ENCODE measurements at places on chromosomes 11 and 22.

- DNase-seq: no peak
These were observed 42.5 kb downstream of the SFI1 start for GRCh38 chr22:31538815-31539214.

DNA sequence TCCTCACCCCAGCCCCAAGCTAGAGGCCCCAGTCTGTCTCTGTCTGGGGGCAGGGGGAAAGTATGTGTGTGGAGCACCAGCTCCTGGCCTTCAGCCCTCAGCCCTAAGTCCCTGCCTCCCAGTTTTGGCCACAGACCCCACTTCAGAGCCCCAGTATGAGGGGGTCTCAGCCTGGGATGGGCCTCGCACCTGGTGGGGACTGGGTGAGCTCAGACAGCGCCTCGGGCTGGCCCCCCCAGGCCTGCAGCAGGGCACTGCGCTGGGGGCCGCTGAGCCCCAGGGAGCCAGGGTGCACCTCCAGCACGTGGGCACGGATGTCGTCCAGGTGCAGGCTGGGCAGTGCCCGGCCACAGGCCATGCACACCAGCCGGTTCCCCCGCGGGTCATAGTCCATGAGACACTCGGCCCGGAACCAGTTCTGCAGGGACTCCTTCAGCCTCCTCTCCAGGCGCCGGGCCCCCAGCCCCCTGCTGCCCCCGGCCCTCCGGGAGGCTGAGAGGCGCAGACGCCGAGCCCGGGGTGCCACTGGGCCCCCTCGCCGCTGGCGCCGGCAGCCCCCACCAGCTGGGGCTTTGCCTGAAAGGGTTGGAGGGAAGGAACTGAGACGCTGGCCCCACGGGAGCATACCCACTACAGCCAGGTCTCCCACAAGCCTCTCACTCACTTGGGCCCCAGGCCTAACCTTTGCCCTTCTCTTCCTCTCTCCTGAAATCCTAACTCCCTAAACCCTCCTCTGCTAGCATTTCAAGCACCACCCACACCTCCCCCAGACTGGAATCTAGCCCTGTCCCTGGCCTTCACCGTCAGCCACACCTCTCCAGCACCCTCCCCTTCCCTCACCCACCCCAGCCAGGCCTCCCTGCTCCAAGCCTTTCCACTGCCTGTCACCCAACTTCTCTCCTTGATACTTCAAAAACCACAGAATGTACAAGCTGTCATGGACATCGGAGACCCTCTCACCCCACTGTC is 3.6 kb downstream of the ZFTA start:
- DNase-seq: no peak

DNA sequence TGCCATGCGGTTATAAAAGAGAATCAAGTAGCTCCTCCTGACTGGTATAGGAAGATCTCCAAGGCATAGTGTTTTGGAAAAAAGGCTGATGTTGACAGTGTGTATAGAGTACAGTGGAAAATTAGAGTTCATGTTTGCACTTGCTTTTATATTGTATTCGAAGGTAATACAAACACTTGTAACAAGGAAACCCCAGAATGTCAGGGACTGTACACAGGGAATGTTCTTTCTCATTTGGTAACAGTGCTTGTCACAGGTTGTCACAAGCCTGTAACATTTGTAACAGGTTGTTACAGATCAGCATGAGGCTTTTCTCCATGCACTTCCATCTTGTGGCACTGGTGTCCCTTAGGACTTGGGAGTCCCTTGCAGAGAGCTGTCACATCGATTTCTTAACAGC is 64.0 kb downstream of the GRK3 start:
- DNase-seq: no peak

DNA sequence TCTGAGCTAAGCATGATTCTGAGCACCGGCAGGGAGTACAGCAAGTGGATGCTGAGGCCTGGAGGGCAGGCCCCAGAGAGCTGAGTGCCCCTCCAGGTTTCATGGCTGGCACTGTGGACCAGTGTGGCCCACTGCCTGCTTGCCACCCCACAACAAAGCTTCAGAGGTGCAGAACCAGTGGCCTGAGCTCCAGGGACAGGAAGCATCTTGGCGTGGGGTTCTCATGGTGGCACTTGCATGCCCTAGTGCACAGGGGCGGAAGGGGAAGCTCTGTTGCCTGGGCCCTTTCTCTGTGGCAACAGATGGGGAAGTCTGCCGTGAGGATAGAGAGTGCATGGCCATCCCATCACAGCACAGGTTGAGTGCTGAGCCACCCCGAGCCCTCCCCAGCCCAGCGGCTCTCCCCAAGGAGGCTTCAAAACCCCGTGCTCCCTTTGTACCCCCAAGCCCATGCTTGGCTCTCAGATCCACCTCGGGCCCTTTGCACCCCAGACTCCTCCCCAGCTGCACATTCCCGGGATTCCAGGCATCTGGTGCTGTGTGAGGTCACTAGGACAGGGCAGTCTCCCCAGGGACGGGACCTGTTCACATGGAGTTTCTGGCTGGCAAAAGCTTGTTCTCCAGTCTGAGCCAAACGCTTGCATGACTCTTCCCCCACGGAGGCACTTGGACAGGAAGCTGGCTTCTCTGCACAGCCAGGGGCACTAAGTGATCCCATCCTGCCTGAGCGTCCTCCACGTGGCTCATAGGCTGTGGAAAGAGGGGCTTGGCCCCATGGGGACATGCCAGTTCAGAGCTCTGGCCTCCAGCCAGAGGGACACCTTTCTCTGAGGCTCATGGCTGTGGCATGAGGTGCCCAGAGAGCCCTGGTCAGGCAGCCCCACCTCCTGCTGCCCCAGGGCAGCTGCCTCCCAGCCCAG is 4.2 kb downstream of the SLC25A1 start:
- peak; percentile 68 for DNase-seq

DNA sequence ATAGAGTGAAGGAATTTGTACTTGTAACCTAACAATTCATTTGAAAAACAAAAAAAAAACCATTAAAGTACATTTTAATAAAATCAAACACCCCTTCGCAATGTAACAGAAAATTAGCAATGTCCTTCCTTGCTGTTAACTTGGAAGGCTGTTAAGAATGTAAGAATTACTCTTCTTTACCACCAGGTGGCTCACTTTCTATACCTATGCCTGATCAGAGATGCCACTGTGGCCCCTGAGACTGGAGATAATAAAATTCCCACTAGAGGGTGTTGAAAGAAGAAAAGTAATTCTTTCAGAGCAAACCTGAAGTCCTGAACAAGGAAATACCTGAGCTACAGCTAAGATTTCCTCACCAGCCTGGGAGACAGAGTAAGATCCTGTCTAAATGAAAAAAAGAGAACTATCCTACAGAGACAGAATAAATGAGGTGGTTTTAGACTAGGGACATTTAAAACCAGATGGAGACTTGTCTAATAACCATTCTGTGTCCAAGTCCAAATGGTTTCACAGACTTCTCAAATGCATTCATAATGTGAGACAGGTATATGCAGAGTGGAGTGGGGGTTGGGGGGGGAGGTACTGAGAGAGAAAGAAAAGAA is 1089.3 kb downstream of the FAM181B start:
- DNase-seq: peak; percentile 46

DNA sequence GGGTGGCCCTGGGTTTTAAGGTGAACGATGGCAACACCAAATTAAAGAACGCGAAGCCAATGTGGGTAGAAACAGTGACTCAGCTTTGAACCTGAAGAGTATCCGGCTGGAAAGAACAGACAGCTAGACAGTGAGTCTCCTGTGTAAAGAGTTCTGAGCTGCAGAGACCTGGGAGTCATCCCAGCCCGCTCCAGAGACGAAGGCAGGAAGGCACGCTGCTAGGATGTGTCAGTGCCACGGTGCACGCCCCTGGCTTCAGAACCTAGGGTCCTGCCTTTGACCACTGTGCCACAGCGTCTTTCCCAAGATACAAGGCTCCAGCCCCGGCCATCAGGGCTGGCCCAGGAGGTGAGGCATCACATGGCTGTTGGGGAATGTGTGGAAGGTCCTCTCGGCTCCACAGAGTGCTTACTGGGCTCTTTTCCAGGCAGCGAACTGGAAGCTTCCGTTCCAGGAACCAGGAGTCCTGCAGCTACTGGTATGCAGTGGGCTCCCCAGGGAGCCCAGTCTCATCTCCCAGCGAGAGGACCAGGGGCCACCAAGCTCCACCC is 29.9 kb downstream of the LRFN4 start:
- DNase-seq: no peak

- DNase-seq: no peak
These were observed 62.9 kb upstream of the BID start for GRCh38 chr22:17836992-17837742.

DNA sequence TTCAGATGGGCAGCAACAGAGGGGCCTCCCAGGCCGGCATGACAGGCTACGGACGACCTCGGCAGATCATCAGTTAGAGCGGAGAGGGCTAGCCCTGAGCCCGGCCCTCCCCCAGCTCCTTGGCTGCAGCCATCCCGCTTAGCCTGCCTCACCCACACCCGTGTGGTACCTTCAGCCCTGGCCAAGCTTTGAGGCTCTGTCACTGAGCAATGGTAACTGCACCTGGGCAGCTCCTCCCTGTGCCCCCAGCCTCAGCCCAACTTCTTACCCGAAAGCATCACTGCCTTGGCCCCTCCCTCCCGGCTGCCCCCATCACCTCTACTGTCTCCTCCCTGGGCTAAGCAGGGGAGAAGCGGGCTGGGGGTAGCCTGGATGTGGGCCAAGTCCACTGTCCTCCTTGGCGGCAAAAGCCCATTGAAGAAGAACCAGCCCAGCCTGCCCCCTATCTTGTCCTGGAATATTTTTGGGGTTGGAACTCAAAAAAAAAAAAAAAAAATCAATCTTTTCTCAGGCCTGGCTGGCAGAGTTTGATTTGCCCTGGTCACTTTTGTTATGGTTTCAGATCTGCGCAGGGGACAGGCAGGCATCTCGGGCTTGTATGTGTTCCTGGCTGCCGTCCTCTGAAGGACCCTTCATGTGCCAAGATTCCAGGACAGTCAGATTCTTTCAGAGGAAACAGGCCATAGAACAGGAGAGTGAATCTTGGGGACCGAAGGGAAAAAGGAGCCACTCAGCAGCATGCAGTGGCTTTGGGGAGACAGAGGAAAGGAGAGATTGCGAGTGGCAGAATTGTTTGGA is 5.3 kb downstream of the TAGLN start:
- DNase-seq: no peak

- peak; percentile 18 for DNase-seq
These were observed 100.0 kb downstream of the TMEM135 start for GRCh38 chr11:87137711-87138110.

GRCh38 chr11:46243796-46244109 is 33.7 kb upstream of the CREB3L1 start:
- no peak for DNase-seq

GRCh38 chr11:122159861-122160260 is 43.8 kb upstream of the BLID start:
- DNase-seq: no peak

- no peak for DNase-seq
These were observed 5.3 kb downstream of the SLC37A2 start for GRCh38 chr11:125068368-125068767.

DNA sequence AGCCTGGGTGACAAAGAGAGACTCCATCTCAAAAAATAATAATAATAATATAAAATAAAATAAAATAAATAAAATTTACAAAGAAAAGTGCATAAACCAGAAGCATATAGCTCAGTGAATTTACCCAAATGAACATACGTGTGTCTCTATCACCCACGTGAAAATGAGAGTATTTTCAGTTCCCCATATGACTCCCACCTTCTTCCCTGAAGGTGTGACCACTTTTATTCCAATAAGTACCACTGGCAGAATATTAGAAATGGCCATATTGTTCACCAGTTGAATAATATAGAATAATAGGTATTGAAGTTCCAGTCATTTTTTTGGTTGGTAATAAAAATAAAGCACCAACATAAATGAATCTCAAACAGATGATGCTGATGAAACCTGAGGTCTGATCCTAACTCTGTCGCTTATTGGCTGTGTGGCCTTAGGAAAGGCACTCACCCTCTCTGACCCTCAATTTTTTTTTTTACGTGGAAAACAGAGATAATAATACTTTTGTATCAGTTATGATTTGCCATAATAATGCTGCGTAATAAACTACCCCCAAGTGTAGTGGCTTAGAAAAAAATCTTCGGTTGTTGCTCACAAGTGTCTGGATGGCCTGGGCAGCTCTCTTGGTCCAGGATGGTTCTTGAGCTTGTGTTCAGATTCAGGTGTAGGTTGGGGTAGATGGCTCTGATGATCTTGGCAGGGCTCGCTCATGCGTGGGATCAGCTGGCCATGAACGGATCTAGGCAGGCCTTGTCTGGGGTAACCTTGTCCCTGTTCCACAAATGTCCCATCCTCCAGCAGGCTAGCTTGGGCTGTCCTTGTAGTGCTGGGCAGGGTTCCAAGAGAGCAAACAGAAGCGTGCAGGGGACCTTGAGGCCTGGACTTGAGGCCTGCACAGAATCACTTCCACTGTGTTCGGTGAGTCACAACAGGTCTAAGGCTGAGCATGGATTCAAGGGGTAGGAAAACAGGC is 88.1 kb downstream of the MYO18B start:
- DNase-seq: peak; percentile 7

GRCh38 chr11:68357568-68357967 is 45.2 kb downstream of the LRP5 start:
- no peak for DNase-seq

GRCh38 chr11:19447150-19447566 is 206.4 kb upstream of the E2F8 start:
- DNase-seq: peak; percentile 46

DNA sequence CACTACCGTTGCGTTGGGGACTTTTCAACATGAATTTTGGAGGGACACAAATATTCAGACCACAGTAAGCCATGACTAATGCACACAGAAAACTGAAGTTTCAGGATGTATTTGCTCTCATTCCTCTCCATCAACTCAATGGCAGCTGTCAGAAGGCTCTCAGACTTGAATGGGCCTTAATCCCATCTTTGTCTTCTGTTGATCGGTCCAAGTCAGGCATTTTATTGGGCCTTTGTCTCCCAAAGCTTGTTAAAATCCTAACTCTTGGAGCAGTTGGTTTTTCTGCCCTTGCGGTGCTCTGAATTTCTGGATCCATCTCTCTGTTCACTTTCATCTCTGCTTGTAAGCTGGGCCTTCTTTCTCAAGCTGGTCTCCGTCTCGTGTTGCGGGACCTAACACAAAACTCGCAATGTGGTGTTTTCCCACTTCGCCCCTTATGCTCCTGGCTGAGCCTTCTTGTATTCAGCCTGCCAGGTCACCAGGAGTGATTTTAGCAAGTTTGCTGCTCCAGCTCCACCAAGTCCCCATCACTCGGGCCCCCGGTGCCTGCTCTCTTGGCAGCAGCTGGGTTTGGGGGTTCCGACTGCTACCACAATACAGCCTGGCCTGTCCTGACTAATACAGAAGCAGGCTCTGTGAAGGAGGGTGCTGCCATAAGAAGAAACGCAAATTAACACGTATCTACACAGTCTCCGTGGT is 27.0 kb downstream of the TSPAN32 start:
- no peak for DNase-seq

- no peak for DNase-seq
These were observed 25.0 kb downstream of the PARVG start for GRCh38 chr22:44205516-44206329.

GRCh38 chr11:69317401-69318092 is 23.6 kb downstream of the MYEOV start:
- DNase-seq: peak; percentile 62

DNA sequence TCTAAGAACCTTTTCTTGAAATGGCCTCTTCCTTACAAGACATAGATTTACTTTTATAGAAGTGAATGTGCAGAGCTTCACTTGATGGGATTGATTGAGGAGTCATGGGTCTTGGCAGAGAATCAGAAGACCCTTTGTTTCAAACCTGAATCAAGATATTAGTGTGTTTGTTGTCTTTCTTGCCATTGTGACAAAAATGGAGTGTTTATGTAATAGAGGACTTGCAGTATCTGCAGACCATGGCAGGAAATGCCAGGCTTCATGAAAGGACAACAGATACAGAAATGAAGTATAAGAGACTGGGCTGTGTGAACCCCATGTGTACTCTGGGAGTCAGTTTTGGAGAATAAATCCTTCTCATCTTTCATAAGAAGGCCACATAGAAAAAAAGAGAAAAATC is 72.9 kb upstream of the HORMAD2 start:
- DNase-seq: no peak
